ENCODE measurements at places on chromosomes 11 and 22. TPM values are rescaled to one million over a fixed set of nuclear protein-coding genes. Genes with fewer than 3 reads are reported as not detected.

The C22orf31 gene
- polyA plus RNA-seq = not detected

The TREH gene
- polyA plus RNA-seq = 0.03 TPM

The TMEM191B gene
- 0.53 TPM for polyA plus RNA-seq

The NRGN gene
- polyA plus RNA-seq = 3.5 TPM

The ATM gene
- 13.5 TPM for polyA plus RNA-seq

Data from A549 (cell line).